ENCODE measurements at places on chromosomes 4 and X.
A peak's percentile ranks its signal among the peaks of the same experiment; 100 is the strongest.

DNA sequence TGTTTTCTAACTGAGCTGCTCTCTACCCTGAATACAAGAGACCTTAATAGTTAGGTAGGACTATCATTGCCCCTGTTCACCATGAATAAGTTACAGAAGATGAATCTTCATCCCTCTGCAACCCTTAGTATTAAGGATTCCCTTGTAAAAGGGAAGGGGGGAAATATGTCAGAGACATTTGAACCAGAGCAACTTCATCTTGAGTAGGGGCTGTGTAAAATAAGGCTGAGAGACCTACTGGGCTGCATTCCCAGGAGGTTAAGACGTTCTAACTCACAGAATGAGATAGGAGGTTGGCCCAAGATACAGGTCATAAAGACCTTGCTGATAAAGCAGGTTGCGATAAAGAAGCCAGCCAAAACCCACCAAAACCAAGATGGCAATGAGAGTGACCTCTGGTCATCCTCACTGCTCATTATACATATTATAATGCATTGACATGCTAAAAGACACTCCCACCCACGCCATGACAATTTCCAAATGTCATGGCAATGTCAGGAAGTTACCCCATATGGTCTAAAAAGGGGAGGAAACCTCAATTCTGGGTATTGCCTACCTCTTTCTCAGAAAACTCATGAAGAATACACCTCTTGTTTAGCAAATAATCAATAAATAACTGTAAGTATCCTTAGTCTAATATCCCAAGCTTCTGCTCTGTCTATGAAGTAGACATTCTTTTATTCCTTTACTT, 19.5 kb upstream of the TMPRSS11B start:
- no peak for DNase-seq

DNA sequence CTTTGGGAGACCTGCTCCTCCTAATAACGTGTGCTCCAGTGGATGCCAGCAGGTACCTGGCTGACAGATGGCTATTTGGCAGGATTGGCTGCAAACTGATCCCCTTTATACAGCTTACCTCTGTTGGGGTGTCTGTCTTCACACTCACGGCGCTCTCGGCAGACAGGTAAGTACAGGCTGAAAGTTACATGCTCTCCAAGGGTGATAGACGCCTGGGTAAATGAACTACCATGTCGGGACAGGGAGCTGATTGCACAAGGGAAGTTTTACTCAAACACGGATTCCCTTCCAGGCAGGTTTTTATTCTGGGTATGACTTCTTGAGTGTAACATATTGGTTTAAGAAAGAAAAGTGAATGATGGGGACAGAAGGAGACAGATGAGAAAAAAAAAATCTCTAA, 836 bp downstream of the GRPR start:
- no peak for DNase-seq

DNA sequence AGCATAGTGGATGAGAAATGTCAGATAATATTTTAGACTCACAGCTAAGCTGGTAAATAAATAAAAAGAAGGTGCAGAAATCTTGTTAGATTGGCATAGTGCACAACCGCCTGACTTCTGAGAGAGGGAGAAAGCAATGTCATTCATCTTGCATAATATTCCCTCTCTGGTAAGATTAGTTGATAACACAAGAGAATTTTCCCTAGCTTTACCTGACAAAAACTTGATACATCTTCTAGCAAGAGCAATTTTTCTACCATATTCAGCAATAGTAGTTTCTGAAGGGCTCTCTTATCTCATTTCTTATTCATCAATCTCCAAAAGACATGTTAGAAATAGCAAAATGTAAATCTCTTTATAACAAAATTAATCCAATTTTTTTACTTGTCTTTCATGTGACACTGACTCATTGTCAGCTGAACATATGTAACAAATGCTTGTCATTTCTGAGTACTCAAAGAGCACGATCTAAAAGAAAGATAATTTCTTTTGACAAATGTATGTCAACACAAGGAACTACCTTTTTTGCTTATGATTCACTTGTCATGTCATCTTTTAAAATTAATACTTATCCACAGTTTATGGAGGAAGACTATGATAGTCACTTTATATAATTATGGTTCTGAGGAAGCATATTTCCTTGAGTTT, 240.0 kb downstream of the ARAP2 start:
- DNase-seq: no peak

- DNase-seq: no peak
Measured at GRCh38 chrX:66200855-66201795, 37.1 kb downstream of the HEPH start.

DNA sequence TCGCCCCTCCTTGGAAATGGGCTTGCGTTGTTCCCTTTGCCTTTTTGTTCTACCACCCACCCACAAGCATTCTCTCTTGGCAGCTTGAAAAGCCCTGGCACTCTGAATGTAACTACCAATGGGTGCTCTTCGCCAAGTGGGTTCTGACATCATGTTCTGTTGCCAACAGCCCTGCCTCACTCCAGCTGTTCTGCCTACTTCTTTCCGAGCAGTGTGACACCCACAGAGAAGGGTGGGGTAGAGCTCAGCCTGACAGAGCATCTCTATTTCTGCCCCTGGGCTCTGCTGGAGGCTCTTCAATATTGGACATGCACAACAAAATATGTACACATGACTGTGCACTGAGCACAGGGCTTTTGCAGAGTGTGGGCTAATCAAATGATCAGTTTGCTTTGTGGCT, 15.6 kb upstream of the EXOSC9 start:
- DNase-seq: no peak

DNA sequence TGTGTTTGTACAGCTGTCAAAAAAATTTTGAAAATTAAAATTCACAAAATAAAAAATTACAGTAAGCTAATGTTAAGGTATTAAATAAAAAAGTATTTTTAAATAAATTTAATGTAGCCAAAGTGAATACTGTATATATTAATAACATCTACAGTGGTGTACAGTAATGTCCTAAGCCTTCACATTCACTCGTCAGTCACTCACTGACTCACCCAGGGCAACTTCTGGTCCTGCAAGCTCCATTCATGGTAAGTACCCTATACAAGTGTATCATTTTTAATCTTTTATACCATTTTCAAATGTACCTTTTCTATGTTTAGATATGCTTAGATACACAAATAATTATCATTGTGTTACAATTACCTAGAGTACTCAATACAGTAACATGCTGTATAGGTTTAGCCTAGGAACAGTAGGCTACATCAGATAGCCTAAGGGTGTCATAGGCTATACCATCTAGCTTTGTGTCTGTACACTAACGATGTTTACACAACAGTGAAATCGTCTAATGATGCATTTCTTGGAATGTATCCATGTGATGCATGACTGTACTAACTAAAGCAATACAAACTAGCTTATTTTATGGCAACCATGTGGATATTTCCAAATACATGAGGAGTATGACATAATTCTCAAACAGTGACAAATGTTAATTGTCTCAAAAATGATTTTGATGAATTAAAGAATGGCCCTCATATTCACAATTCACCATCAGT, 13.7 kb downstream of the DDX60 start:
- peak; percentile 37 for DNase-seq

GRCh38 chr4:3196670-3197359, 52.1 kb upstream of the MSANTD1 start:
- peak; percentile 20 for DNase-seq

DNA sequence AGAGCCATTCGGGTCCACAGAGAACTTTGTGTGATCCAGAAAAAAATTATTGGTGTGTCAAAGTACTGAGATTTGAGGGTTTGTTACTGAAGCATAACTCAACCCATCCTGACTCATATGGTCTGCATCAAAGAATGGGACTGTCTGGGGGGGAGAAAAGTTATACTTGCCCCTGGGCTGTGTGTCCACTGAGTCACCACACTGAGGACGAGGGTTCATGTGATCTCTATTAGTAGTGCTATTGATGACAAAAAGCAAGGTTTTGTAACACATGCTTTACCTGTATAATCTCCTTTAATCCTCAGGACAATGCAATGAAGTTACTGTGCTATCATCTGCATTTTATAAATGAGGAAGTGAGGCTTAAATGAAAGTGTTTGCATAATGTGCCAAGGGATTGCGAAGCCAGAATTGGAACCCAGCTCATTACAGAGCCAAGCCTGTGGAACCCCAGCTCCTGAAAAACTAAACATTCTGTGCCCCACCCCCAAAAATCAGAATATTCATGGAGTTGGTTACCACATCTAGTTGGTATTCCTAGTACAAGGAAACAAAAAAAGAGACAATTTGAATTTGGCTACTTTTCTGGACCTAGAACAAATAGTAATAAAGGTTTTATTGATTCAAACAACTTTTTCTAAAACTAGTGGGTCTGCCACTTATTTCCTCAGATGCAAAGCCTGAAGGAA, 31.2 kb downstream of the CCDC149 start:
- no peak for DNase-seq

DNA sequence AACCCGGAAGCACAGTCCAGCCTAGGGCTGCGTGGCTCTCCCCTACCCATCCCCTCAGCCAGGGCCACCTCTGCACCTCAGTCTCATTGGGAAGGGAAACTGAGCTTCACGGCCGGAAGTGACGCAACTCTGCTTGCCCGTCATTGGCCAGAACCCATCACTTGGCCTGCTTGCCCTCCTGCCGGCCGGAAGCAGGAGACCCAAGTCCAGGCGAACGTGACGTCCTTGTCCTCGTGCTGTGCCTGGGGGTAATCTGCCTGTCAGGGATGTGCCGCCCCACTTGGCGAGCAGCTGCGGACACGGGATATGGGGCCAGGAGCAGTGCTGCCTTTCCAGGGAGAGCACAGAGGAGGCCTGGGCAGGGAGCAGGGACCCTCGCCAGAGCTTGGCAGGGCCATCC, 31.2 kb downstream of the ZFYVE28 start:
- DNase-seq: no peak

GRCh38 chr4:123953566-123953965, 557.0 kb downstream of the SPRY1 start:
- DNase-seq: no peak

DNA sequence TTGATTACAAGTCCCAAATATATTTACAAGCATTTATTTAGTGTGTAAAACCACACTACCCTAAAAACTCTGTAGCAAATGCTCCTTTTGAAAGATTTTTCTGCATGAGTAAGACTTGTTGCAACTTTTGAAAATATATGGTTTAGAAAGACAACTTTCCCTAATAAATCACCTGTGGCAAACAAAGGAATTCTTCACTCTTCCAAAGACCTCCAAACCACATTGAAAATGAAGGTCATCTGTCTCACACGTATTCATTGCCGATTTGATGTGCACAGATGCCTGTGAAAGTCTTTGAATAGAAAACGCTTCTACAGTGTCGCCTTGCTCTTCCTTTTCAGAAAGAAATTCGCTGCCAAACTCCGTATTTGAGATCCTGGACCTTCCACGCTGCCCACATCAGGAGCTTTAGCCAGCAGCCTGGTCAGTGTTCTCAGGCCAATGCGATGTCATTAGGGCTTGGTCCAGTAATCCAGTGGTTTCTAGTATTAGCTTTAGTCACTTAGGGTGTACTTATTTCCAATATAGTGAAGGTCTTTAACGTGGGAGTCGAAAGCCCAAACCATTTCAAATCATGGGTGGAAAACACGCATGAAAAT, 22.2 kb downstream of the SPINK2 start:
- DNase-seq: no peak

GRCh38 chrX:110321670-110322069, 3.8 kb upstream of the AMMECR1 start:
- no peak for DNase-seq

All from NCI-H2081 (cell line).